ENCODE measurements at places on chromosomes 3 and 15.

DNA sequence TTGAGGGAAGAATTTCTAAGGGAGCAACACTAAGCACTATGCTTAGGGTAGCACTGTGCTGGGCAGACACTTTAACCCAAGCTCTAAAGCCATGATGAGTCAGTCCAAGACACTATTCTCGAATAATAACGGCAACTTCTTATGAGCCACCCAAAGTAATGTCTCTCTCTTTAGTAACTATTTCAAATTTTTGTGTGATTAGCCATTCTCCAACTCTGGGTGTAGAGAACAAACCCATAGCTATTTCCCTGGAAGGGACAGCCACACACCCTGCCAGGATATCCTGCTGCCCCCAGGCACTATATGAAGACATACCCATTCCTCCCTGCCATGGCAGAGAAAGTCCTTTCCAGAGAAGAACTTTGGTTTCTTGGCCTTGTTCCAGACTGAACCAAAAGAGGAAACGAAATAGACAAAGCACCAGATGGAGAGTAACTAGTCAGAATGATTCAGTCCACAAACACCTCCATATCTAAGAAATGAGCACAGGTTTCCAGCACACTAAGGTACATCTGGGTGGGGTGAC is 384.9 kb upstream of the THBS1 start:
- peak; percentile 70 for DNase-seq

DNA sequence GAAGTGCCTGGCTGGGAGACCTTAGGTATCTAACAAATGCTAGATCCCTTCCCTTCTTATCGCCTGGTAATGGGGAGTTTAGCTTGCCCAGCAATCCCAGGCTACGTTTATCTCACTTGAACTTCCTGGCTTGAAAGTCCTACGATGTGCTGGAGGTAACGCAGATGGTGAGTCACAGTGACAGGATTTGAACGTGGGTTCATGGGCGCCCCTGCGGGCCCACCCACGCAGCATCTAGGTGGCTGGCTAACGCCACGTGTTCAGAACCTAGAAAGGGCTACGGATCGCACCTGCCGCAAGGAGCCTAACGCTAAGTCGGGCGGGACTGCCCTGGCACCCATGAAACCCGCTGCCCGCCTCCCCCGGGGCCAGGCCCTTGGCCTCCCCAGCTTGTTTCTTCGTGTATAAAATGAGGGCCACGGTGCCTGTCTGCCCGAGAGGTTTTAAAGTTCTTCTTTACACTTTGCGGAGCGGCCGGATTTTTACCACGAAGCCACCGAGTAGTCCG is 600 bp upstream of the USP3 start:
- DNase-seq, result no peak

- DNase-seq, result no peak
Measured at GRCh38 chr15:64582202-64582601, 121.8 kb downstream of the ZNF609 start.

GRCh38 chr3:183254487-183255347 is 1.7 kb downstream of the B3GNT5 start:
- DNase-seq, result no peak

DNA sequence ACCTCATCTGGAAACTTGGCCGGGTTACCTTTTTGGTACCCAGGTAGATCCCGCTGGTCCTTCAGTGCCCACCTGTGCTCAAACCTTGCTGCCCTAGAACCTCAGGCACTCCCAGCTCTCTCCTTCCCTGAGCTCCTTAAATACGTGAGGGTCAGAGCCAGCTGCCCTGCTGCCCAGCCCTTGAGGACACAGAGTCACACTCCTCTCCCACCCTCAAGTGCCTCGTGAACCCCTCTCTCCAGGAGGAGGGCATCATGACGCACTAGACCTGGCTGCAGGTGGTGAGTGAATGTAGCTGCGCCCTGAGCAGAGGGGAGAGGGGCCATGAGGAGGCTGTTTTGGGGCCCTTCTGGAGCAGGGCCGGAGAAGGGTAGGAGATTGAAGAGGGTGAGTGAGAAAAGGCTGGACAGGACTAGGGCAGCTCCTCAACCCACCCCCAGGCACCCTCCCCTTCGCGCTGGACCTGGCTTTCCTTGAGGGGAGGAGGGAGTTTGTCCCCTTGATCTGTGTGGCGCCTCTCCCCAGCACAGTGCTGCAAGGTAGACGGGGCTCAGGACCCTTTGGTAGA is 941 bp downstream of the SLC12A8 start:
- DNase-seq, result no peak

- no peak for DNase-seq
Measured at GRCh38 chr15:33706173-33706572, 262.1 kb upstream of the CHRM5 start.

GRCh38 chr3:195438371-195438770 is 4.4 kb downstream of the ACAP2 start:
- no peak for DNase-seq

DNA sequence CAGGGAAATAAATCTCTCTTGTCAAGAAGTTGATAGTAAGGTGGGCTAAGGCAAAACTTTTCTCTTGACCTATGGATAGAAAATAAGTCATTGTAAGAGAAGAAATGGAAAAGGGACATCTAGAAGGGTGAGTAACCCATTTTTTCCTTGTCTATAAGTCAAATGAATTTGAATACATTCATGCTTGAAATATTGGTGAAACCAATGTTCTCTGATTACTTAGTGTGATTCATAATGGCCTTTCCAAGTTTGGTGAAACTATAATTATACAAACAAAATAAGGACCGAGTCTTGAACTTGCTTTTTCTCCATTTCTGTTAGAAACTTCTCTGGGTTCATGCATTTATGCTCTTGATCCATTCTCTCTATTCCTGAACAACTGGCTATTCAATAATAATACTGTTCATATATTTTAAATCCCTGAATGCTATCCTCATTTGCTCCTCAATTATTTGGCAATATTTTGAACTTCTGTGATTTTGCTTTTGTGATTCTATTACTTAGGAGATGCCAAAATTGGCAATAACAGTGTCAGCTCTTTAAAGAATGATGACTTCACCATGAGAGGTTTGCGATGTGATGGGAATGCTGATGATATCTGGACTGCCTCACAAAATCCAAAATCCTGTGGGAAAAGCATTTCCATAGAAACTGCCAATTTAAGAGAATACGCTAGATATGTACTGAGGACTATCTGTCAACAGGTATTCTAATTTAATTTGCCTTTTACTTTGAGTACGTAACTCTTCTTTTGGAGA is 12.3 kb downstream of the P2RY12 start:
- no peak for DNase-seq

- DNase-seq, result no peak
Measured at GRCh38 chr3:169929830-169930519, 18.6 kb downstream of the SAMD7 start.

DNA sequence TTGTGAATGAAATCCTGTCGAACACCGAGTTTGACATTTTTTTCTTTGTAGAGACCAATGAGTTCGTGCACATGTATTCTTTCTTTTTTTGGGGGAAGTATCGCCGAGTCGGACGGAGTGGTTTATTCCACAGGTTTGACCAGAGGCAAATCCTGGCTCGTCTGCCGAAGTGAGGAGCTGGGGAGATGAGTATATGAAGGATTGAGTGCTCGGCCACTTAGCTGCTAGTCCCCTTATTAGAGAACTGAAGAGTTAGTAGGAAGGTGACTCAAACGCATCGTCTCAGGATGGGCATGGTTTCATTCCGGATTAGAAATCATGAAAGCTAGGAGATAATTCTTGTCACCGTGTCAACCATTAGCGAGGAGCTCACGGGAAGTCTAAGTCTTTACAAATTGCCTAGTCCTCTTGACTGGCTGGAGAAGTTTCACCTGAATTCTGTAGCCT is 154.7 kb upstream of the GOLIM4 start:
- DNase-seq, result no peak

Data from AG04449 (cell line).